T-helper 17 cell (primary cell): ENCODE measurements at places on chromosomes 16 and 17.

DNA sequence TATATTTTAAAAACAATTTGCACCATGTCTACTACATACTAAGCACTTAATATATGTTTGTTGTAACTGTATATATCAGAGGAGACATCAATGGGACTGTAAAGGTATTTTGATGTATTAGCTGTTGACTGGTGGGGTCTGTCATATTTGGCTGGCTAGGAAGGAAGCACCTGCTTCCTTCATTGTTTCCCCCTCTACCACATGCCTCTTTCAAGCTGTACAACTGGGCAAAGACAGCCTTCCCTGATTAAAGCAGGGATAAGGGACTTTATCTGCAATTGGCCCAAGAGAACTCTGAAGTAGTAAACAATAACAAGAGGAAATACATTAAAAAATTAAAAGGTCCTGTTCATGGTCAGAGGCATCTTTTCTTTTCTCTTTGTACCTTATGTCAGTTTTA is 5.5 kb upstream of the SLFN12L start:
- H3K4me3 ChIP-seq = no peak overlapping the region
- H3K4me1 ChIP-seq = peaks cover 35% of the 10 kb centered on the region
- H3K36me3 ChIP-seq = no peaks in the 10 kb centered on the region

- H3K27me3 ChIP-seq = peaks cover 51% of the 10 kb centered on the region
- H3K36me3 ChIP-seq = no peaks in the 10 kb centered on the region
- no peak overlapping the region for H3K27ac ChIP-seq
- H3K4me1 ChIP-seq = no peaks in the 10 kb centered on the region
- DNase-seq = no peak
Measured at GRCh38 chr16:8542393-8542792, 47.9 kb downstream of the TMEM114 start.

- peaks cover 4% of the 10 kb centered on the region for H3K4me1 ChIP-seq
- no peak for DNase-seq
- H3K36me3 ChIP-seq = peaks cover 2% of the 10 kb centered on the region
Measured at GRCh38 chr17:16328997-16329396, 24.3 kb downstream of the CENPV start.

DNA sequence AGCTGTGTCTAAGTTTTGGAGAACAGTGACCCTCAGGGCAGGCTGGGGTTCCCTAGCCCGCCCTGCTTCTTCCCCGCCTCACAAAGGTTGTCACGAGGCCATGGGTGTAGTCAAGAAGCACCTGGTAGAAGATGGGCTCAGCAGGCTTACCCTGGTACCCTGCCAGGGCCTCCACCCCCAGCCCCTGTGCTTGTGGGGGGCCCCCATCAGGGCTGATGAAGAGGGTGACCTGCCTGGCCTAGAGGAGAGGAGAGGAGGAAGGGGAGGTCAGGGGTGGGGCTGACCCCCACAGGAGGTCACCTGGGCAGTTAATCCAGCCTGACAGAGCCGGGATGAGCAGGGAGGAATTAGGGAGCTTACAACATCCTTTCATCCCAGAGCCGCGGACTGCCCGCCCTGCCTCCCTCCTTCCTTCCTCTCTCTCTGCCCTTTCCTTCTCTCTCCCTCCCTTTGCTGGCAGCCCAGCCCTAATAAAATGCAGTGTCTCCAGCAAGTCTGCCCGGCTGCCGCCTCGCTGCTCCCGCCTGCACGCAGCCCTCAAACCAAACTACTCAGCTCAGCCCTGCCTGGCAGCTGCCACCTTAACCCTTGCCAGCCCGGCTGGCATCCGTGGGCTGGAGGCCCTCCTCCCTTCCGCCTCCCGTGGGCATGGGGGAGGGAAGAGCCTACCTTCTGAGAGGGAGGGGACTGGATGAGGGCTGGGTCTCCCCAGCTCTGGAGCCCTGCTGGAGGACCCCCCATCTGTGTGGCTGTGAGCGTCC is 7.2 kb downstream of the DLX3 start:
- peaks cover 78% of the 10 kb centered on the region for H3K27me3 ChIP-seq
- DNase-seq = no peak
- peaks cover 7% of the 10 kb centered on the region for H3K4me1 ChIP-seq
- no peak overlapping the region for H3K27ac ChIP-seq

- H3K27ac ChIP-seq = no peak overlapping the region
- no peak overlapping the region for H3K4me3 ChIP-seq
- no peak for DNase-seq
- no peaks in the 10 kb centered on the region for H3K4me1 ChIP-seq
- H3K36me3 ChIP-seq = no peaks in the 10 kb centered on the region
Measured at GRCh38 chr17:78458091-78458490, 79.6 kb downstream of the PGS1 start.

- H3K27me3 ChIP-seq = peaks cover 36% of the 10 kb centered on the region
- peak overlapping the region; percentile 91 for H3K4me3 ChIP-seq
- H3K36me3 ChIP-seq = peaks cover 7% of the 10 kb centered on the region
- peaks cover 24% of the 10 kb centered on the region for H3K4me1 ChIP-seq
- no peak for DNase-seq
Measured at GRCh38 chr17:76075364-76076145, 974 bp downstream of the GALR2 start.

- no peak overlapping the region for H3K4me3 ChIP-seq
- DNase-seq = no peak
- no peaks in the 10 kb centered on the region for H3K4me1 ChIP-seq
- peaks cover 5% of the 10 kb centered on the region for H3K36me3 ChIP-seq
- peaks cover 5% of the 10 kb centered on the region for H3K27me3 ChIP-seq
- H3K27ac ChIP-seq = no peak overlapping the region
Measured at GRCh38 chr16:53559270-53559951, 56.4 kb upstream of the AKTIP start.

DNA sequence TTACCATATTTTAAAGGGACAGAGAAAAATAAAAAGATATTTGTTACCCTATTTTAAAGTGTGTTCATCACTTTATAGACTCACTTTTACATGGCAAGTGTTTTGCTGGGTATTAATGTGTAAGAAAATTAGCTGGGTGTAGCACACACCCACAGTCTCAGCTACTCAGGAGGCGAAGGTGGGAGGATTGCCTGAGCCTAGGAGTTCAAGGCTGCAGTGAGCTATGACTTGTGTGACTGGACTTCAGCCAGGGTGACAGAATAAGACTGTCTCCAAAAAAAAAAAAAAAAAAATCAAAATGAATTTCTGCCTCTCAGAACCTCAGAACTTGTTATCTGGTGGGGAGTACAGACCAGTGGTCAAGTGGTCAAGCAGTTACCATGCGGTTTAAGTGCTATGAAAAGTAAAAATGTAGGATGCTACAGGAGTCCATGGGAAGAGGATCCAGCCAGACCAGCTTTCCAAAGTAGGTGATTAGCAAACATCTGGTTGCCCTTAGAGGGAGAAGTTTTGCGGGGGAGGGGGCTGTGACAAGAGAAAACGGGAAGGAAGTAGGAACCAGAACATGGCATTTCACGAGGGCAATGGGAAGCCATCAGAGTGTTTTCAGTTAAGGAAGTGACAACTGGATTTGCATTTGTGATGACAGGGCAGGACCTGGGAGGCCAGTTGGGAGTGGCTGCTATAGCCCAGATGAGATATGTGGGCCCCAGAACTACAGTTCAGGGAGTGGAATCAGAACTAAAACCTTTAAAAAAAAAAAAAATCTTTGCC is 13.9 kb downstream of the CNEP1R1 start:
- no peak overlapping the region for H3K4me3 ChIP-seq
- peaks cover 6% of the 10 kb centered on the region for H3K4me1 ChIP-seq
- peaks cover 2% of the 10 kb centered on the region for H3K36me3 ChIP-seq
- peak overlapping the region; percentile 51 for H3K27ac ChIP-seq

DNA sequence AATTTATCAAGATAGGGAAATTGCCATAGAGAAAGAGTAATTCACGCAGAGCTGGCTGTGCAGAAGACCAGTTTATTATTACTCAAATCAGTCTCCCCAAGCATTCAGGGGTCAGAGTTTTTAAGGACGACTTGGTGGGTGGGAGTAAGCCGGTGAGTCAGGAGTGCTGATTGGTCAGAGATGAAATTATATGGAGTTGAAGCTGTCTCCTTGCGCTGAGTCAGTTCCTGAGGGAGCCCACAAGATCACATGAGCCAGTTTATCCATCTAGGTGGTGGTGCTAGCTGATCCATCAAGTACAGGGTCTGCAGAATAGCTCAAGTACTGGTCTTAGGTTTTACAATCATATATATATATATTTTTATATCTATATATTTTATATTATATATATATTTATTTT is 6.0 kb upstream of the AQP8 start:
- no peaks in the 10 kb centered on the region for H3K27me3 ChIP-seq
- H3K4me3 ChIP-seq = no peak overlapping the region
- peaks cover 2% of the 10 kb centered on the region for H3K36me3 ChIP-seq
- no peak for DNase-seq
- no peak overlapping the region for H3K27ac ChIP-seq

DNA sequence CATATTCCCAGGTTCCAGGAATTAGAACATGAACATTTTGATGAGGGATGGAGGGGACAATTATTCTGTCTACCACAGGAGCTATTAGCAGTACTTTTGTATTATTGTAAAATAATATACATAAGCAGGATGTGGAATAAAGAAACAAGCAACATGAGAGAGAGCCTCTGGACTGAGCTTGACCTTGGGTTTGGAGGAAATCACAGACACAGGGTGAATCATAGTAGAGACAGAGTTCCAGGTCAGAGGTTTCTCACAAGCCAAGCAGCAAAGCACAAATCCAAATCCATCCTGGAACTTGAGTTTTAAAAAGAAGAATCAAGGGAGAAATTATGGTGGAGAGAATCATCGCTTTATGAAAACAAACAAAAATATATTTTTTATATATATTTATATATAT is 5.1 kb downstream of the KRT31 start:
- no peaks in the 10 kb centered on the region for H3K4me1 ChIP-seq
- no peak overlapping the region for H3K27ac ChIP-seq
- no peak overlapping the region for H3K4me3 ChIP-seq
- H3K36me3 ChIP-seq = no peaks in the 10 kb centered on the region
- DNase-seq = no peak

- H3K27ac ChIP-seq = no peak overlapping the region
- peaks cover 15% of the 10 kb centered on the region for H3K4me1 ChIP-seq
- no peak for DNase-seq
- peaks cover 14% of the 10 kb centered on the region for H3K27me3 ChIP-seq
- H3K4me3 ChIP-seq = no peak overlapping the region
- no peaks in the 10 kb centered on the region for H3K36me3 ChIP-seq
Measured at GRCh38 chr16:84198401-84198800, 7.4 kb downstream of the ADAD2 start.

- peaks cover 2% of the 10 kb centered on the region for H3K36me3 ChIP-seq
- no peaks in the 10 kb centered on the region for H3K4me1 ChIP-seq
- no peak for DNase-seq
- H3K27me3 ChIP-seq = no peaks in the 10 kb centered on the region
- H3K27ac ChIP-seq = no peak overlapping the region
Measured at GRCh38 chr17:13785981-13786598, 184.4 kb upstream of the HS3ST3A1 start.

- H3K4me3 ChIP-seq = no peak overlapping the region
- H3K36me3 ChIP-seq = peaks cover 6% of the 10 kb centered on the region
- peaks cover 60% of the 10 kb centered on the region for H3K27me3 ChIP-seq
- H3K4me1 ChIP-seq = peaks cover 4% of the 10 kb centered on the region
- DNase-seq = no peak
Measured at GRCh38 chr17:76593959-76594358, 8.3 kb upstream of the ST6GALNAC2 start.

DNA sequence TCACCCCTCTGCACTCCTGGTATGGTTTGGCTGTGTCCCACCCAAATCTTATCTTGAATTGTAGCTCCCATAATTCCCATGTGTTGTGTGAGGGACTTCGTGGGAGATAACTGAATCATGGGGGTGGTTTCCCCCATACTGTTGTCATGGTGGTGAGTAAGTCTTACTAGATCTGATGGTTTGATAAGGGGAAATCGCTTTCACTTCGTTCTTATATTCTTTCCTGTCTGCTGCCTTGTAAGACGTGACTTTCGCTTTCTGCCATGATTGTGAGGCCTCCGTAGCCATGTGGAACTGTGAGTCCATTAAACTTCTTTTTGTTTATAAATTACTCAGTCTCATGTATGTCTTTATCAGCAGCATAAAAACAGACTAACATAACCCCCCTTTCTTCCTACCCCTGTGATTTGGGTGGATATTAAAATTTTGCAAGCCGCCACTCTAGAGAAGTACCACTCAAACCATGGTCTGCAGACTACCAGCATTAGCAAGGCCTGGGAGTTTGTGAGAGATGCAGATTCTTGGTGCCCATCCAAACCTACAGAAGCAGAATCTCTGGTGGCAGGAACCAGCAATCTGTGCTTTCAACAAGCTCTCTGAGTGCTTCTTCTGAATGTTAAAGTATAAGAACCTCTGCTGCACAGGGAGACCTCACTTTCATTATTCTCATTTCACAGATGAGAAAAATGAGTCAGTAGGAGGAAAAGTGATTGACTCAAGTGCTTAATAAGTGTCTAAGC is 999.5 kb upstream of the EEF2KMT start:
- no peaks in the 10 kb centered on the region for H3K4me1 ChIP-seq
- no peaks in the 10 kb centered on the region for H3K27me3 ChIP-seq
- H3K36me3 ChIP-seq = no peaks in the 10 kb centered on the region
- no peak overlapping the region for H3K4me3 ChIP-seq
- no peak overlapping the region for H3K27ac ChIP-seq

DNA sequence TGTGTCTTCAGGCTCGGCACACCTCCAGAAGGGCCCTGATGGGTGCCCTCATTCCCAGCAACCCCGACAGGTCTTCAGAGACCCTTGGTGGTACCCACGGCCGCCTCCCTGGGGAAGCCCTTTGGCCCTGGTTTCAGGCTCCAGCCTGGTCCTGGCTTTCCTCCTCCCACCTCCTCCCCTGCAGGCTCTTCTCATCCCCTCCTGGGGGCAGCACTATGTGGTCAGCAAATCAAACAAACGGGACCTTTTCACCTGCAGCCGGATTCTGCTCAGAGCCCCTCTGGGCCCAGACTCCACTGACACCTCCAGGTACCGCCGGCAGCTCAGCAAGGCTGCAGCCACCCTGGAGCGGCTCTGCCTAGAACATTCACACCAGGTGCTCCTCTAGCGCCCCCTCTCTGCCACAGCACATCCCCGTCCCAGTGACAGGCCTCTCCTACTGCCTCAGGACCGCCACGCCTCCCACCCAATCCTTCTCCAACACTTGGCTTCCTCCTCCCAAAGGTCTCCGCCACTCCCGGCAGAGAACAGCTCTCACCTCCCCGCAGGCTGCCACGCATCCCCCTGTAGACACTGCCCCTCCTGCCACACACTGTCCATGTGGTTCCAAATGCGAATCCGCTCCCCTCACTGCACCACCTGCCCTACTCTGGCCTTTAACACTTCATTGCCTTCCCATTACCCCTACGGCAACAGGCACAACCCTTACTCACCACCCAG is 12.0 kb downstream of the CORO7 start:
- H3K4me3 ChIP-seq = peak overlapping the region; percentile 78
- no peak for DNase-seq
- H3K4me1 ChIP-seq = peaks cover 28% of the 10 kb centered on the region
- H3K27me3 ChIP-seq = no peaks in the 10 kb centered on the region
- H3K36me3 ChIP-seq = peaks cover 18% of the 10 kb centered on the region
- H3K27ac ChIP-seq = peak overlapping the region; percentile 91
